ENCODE measurements at places on chromosomes 7 and 10.

- DNase-seq, result no peak
Observed at GRCh38 chr10:100744136-100744986, 1.0 kb upstream of the PAX2 start.

DNA sequence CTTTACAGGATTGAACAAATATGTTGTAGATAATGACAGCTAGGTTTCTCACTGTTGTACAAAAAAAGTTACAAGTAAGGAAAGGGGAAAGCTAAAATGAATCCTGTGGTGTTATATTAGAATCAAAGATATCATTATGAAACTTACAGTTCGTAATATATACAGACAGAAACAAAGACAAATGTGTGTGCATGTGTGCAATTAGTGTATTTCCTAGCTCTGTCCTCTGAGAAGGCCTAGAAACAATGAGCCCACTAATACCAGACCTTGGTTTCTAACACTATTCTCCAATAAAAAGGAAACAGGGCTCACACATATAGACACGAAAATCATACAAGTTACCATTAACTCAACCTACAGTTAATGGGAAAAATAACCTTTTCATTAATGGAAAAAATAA lies 8.0 kb downstream of the KDM7A start:
- DNase-seq, result no peak

DNA sequence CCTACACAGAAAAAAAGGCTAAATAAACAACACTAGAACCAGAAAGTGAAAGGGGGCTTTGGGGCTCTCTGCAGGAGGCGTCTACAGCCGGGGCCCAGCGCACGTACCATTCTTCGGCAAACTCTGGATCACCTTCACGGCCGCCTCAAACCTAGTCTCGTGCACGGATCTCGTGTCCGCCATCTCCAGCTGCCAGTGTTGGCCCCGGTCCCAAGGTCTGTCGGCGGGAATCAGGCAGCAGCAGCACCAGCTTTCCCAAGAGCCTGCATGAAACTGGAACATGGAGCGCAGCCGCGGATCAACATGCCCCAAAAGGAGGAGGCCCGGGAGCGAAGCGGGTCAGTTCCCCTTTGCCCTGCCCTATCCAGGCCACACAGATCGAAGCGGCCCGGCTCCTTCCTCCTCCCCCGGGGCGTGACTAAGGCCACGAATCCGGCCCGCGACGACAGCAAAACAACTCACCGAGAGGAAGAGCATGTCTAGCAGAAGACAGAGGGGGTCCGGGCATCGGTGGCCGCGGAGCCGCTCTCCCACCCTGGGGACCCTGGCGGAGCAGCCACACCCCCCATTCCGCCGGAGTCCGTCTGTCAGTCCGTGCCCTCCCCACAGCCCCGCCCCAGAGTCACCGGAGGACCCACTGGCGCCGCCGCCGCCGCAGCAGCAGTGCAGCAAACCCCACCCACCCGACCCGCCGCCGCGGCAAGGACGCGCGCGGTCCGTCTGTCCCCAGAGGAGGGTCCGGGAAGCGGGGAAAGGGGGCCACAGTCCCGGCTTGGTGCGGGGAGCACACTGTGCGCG lies at the start of gene ACBD5:
Gene ACBD5 (minus strand): TSS at position 586 of the 798 bp plus-strand sequence. CDS start 109 bp downstream, at position 477.
- DNase-seq, result peak; percentile 96

GRCh38 chr10:89274928-89275327 lies 23.4 kb upstream of the LIPA start:
- DNase-seq, result no peak

- peak; percentile 62 for DNase-seq
Observed at GRCh38 chr7:518630-519483, 789 bp downstream of the PDGFA start.

DNA sequence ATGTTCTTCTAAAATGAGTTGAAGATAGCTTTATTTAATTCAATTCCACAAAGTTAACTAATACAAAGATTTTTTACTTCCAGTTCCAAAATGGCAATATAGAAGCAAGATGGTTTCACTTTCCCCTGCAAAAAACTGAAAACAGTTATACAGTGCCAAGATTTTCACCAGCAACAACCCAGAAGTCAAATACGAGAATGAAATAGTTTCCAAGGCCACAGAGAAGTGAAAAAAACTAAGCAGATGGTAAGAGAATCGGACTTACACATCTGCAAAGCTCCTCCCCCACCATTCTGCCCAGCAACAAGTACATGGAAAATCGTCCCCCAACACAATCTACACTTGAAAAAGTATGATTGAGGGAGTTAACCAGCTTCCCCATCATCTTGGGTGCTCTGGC lies 30.3 kb upstream of the KEL start:
- DNase-seq, result no peak

DNA sequence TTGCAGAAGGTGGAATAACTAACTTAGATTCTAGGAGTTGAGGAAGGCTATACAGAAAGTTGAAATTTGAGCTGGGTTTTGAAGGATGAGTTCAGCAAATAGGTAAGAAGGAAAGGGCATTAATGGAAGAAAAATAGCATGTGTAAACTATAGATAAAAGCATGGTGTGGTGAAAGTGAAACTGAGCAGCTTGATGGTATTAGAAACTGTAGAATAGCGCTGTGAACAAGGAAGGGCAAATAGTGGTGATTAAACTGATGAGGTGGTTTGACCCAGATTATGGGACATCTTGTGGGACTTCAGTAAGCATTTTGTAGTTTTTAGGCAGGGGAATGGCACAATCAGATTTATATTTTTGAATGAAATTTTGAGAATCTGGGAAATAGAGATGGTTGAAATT lies 90.5 kb downstream of the EXOC6 start:
- DNase-seq, result no peak

DNA sequence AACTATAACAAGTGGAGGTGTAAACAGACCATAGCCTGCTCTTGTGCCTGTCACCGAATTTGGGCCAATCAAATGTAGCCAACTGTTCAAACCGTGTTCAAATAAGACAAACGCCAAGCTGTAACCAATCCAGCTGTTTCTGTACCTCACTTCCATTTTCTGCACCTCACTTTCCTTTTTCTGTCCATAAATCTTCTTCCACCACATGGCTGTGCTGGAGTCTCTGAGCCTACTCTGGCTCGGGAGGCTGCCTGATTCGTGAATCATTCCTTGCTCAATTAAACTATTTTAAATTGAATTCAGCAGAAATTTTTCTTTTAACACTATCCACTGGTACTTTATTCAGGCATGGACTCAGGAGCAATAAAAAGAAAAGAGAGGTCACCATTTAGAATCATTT lies 29.9 kb upstream of the COL1A2 start:
- DNase-seq, result no peak

DNA sequence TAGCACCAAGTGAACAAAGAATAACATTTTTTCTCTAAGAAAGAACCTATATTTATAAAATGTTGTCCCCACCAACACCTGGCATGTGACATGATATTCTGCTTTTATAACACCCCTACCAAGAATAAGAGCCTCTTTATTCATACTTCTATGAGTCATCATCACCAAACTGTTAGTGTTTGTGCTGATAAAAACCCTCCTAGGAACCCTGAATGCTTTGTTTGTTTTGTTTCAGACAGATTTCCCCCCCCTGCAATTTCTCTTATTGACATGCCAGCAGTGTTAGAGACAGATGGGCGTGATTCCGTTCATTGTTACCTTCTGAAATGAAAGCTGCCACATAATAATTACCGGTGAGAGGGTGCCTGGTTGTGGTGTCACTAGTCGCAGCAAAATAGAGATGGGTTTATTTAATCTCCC lies 651.1 kb downstream of the SORCS1 start:
- no peak for DNase-seq

GRCh38 chr10:86795353-86795752 lies 38.9 kb downstream of the BMPR1A start:
- DNase-seq, result no peak

DNA sequence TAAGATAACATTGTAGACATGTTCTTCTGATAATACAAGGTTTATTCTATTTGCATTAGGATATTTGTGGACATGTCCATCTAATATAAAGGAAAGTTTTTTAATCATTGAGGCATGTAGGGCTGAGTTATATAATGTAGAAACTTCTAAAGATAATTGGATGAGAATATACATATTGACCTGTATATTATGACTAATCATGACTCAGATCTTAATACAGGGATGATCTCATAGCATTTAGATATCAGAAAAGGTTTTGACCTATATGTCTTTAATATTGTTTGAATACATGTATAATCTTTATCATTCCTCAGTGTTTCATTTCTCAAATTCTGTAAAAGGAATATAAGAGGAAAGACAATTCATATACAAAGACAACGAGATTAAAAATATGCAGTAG lies 39.2 kb downstream of the CD36 start:
- DNase-seq, result no peak

DNA sequence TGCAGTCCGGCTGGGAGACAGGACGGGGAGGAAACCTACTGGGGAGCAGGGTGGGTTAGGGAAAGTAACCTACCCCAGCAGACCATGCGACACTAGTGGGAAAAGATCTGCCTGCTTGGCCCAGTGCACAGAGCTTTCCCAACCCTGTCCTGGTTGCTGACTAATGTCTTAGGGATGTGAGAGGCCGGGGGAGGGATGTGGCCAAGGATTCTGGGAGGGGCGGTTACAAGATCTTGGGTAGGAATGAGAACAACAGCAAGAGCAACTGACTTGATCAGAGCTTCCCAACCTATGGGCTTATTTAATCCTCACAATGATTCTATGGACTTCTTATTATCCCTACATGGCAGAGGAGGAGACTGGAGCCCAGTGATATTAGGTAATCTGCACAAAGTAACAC lies 24.0 kb upstream of the EIF5AL1 start:
- DNase-seq, result no peak

- DNase-seq, result peak; percentile 79
Observed at GRCh38 chr10:63157845-63158624, 24.9 kb downstream of the NRBF2 start.

GRCh38 chr7:132343199-132343598 lies 233.1 kb downstream of the PLXNA4 start:
- DNase-seq, result peak; percentile 19

GRCh38 chr10:70672165-70673042 lies at the start of gene ADAMTS14:
TSS of gene ADAMTS14 (plus strand) at chr10:70672506. CDS start at chr10:70672803, 297 bp downstream.
- DNase-seq, result peak; percentile 32

- DNase-seq, result peak; percentile 69
Observed at GRCh38 chr7:6422926-6423632, 24.7 kb downstream of the DAGLB start.

GRCh38 chr7:92873776-92874175 lies 37.4 kb upstream of the CDK6 start:
- no peak for DNase-seq

GRCh38 chr7:25180592-25180923 lies 47.7 kb downstream of the NPVF start:
- DNase-seq, result no peak

- no peak for DNase-seq
Observed at GRCh38 chr7:106893591-106893990, 28.5 kb downstream of the PIK3CG start.

DNA sequence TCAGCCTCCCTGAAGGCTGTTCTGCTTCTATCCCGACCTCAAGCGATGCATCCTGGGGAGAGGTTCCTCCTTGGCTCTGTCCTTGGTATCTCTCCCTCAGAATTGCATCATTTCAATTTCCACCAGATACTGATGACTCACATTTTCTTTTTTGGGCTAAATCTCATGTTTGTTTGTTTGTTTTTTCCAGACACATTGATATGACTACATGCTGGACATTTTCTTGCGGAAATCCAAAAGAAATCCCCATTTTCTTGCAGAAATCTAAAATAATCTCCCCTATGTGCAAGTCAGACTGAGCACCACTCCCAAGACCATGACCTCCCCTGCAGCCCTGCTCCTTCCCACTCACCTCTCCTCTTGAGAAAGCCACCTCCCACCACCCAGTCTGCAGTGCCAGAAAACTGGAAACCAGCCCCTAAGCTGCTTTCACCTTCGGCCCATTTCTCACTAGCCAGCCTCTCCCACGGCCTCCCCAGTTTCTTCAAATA lies 260.2 kb upstream of the PRKCQ start:
- DNase-seq, result peak; percentile 62

DNA sequence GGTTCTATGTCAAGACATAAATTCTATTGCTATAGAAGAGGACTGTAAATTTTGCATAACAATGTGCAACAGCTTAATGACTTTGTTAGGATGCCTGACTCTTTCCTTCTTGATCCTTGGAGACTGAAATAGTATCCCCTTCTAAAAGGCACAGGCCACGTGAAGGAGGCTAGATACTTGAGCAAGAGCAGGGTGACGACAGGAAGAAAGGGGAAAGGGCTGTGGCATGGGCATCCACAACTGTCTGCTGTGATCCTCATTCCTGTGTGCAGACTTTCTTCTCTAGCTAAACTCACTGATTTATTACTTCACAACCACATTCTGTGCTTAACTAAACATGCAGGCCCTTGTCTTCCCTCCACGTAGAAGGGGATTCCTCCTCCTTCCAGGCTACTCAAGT lies 1111.8 kb upstream of the C7orf33 start:
- no peak for DNase-seq

DNA sequence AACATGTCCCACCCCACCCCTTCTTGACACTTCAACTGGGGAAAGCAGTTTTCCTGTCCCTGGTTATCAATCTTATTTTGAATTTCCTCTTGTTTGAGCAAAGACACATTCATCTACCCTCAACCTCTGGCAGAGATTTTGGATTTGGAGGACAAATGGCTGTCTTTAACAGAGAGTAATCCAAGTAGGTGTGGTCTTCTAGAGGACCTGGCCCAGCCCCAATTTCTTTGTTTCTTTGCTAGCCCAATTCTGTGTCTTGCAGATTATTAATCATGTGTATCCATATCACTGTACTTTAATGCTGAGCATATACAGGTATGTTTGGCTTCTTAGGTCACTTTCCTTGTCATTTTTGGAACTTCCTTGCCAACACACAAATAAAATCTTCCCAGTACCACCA lies 58.8 kb upstream of the ADCY1 start:
- DNase-seq, result no peak

- no peak for DNase-seq
Observed at GRCh38 chr7:8387551-8388256, 45.7 kb upstream of the NXPH1 start.

DNA sequence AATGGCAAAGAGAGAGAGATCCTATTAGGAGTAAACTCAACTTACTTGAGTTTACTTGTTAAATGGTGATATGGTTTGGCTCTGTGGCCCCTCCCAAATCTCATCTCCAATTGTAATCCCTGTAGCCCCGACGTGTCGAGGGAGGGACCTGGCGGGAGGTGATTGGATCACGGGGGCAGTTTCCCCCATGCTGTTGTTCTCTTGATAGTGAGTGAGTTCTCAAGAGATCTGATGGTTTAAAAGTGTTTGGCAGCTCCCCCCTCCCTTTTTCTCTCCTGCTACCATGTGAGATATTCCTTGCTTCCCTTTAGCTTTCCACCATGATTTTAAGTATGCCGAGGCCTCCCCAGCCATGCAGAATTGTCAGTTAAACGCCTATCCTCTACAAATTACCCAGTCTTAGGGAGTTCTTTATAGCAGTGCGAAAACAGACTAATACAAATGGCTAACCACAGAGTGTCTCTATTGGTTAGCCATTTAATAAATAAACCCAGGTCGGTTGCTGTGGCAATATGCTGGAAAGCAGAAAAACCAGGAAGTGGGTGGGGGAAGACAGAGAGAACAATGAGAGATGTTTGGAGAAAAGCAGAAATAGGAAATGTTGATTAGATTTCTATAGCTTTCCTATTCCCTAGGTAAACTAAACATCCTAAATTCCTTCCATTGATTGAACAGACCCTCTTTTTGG lies 3.0 kb upstream of the STMP1 start:
- peak; percentile 42 for DNase-seq

All from suppressor macrophage treated with lipopolysaccharide for 4 hours (primary cell).